Activated CD4-positive, alpha-beta memory T cell treated with anti-CD3 and anti-CD28 coated beads, Interleukin-2, amount 10 ng/mL, durations not matched to agents 7 days and 5 days (primary cell): ENCODE measurements at places on chromosomes 16 and 17. TPM values are rescaled to one million over a fixed set of nuclear protein-coding genes. Genes with fewer than 3 reads are reported as not detected.

Gene SHISA6
- total RNA-seq: not detected

DNA sequence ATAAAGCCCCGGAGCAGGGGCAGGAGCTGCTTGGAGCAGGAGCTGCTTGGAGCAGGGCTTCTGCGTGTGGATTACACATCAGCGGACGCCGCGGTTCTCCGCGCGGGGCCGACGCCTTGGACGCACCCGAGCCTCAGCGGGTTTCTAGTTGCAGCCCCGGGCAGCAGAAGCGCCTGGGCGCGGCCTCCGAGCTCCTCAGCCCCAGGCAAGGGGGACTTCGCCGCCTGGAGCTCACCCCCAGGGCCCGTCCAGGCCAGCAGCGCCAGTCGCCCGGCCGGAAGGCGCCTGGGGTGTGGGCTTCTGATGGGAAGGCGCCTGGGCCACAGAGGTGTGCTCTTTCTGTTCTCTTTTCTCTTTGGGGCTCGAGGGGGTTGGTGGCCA, 6.3 kb downstream of the FOXF1 start:
- peaks cover 5% of the 10 kb centered on the region for H3K4me1 ChIP-seq
- no peak overlapping the region for H3K4me3 ChIP-seq
- H3K27me3 ChIP-seq: peaks cover 67% of the 10 kb centered on the region
- no peak overlapping the region for H3K27ac ChIP-seq

- DNase-seq: no peak
- no peak overlapping the region for H3K4me3 ChIP-seq
- H3K36me3 ChIP-seq: no peaks in the 10 kb centered on the region
Observed at GRCh38 chr17:5065227-5065744, 13.0 kb upstream of the ZFP3 start.

Gene SLC46A1
- total RNA-seq: 1.1 TPM

Gene CTRB1
- total RNA-seq: not detected

- H3K4me3 ChIP-seq: no peak overlapping the region
- peak overlapping the region; percentile 83 for H3K27ac ChIP-seq
- peaks cover 36% of the 10 kb centered on the region for H3K4me1 ChIP-seq
- no peaks in the 10 kb centered on the region for H3K27me3 ChIP-seq
- DNase-seq: peak; percentile 55
- peaks cover 29% of the 10 kb centered on the region for H3K36me3 ChIP-seq
Observed at GRCh38 chr17:39800540-39800939, 62.8 kb downstream of the GRB7 start.
